ENCODE measurements at places on chromosomes 2 and 18.
A peak's percentile ranks its signal among the peaks of the same experiment; 100 is the strongest.

DNA sequence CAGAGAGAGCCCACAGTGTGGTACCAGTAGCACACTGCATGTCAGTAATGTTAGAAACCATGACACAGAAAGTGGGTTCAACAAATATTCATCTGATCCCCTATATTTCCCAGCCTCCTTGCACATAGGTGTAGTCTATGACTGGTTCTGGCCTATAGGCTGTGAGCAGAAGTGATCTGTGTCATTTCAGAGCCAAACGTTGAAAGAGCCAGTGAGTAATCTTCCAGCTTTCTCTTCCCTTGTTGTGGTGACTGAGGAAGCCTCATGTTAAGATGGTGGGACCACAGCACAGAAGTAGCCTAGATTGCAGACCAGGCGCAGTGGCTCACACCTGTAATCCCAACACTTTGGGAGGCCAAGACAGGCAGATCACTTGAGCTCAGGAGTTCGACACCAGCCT is 4.1 kb downstream of the TMEM237 start:
- no peak for DNase-seq

DNA sequence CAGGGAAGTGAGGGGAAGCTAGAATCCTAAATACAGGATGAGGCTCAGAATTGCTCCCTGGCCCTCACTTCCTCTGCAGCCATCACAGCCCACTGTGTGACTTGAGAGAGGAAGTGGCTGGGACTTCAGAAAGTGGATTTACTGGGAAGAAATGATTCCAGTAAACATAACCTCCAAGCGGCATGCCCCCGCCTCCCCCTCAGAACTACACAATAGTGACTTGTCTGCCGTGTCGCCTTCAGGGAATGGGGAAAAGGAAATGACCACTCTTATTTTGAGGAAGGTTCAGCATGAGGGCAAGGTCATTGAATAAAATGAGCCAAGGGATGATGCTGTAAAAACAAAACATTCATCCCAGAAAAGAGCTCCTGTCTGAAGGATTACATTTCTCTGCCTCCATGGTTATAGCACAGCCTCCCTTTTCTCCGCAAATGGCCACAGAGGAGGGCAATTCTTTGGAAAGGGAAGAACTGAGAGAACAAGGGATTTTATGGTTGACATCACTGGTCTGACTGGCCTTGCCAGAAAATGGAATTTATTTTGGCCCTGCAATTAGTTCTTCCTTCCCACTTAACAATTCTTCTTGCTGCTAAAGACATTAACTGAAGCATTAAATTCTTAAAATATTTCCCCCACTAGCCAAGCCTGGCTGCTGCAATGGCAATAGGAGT is 78.9 kb upstream of the DAPL1 start:
- DNase-seq, result no peak

GRCh38 chr18:47932603-47933002 is 2.1 kb upstream of the SMAD2 start:
- no peak for DNase-seq

- no peak for DNase-seq
Observed at GRCh38 chr18:62438402-62438801, 84.4 kb upstream of the ZCCHC2 start.

- DNase-seq, result no peak
Observed at GRCh38 chr2:226903179-226903578, 67.3 kb downstream of the RHBDD1 start.

GRCh38 chr2:42859006-42859552 is 66.7 kb upstream of the HAAO start:
- peak; percentile 51 for DNase-seq

GRCh38 chr2:36146765-36147164 is 208.8 kb upstream of the CRIM1 start:
- no peak for DNase-seq

GRCh38 chr2:164764996-164765395 is 76.6 kb downstream of the COBLL1 start:
- no peak for DNase-seq

- no peak for DNase-seq
Observed at GRCh38 chr2:2269426-2269825, 61.6 kb downstream of the MYT1L start.
